ENCODE measurements at places on chromosomes 16 and 17.

DNA sequence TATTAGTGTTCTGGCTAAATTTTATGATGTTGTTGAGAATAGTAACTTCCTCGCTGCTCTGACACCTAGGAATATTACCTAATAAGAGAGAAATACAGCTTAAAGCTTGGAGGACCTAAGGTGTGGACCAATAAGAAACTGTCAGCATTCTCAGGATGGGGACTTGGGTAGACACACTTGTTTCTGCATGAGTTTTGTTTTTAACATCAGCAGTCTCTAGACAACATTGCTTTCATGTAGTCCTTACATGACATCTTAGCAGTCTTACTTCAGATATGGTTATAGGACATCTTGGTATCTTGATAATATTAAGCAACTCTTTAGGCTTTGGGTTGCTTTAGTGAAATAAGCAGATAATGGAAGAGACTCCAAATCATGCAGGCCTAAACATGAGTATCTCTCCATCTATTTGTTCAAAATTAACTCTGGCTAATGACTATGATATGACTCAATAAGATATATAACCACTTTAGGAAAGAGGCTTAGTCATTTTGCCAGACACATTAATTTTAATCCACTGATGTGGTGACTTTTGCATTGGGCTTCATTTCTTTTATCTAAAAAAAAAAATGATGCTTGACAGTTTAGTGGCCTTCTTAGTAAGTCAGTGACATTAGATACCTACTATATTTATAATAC is 84.5 kb downstream of the WNT3 start:
- no peak for DNase-seq

- DNase-seq, result no peak
Measured at GRCh38 chr16:3825103-3825502, 55.4 kb downstream of the CREBBP start.

DNA sequence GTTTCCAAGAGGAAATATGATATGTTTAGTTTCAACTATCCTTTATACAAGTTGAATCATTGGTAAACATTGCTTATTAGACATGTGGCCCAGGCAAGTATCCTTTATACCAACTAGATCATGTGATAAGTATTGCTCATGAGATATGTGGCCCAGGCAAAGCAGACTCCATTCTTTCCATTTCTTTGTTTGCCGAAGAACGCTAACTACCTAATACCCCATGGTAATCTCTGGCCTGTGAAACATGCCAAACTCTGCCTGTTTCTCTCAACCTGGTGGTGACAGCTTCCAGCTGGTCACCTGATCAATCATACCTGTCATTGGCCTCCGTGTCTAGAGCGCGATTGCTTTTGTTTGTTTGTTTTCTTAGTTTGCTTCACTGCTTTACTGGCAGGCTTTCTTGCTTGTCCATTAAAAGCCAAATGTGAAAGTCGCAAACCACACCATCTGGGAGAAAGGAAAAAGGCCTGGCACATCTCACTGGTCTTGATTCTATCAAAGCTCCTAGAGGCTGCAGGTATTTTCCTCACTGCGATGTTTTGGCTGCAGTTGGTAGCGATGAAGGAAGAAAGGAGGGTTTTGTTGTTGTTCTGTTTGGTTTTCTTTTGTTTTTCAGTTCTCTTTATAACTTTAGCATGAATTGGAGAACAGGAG is 686.2 kb downstream of the KCNJ2 start:
- DNase-seq, result no peak

DNA sequence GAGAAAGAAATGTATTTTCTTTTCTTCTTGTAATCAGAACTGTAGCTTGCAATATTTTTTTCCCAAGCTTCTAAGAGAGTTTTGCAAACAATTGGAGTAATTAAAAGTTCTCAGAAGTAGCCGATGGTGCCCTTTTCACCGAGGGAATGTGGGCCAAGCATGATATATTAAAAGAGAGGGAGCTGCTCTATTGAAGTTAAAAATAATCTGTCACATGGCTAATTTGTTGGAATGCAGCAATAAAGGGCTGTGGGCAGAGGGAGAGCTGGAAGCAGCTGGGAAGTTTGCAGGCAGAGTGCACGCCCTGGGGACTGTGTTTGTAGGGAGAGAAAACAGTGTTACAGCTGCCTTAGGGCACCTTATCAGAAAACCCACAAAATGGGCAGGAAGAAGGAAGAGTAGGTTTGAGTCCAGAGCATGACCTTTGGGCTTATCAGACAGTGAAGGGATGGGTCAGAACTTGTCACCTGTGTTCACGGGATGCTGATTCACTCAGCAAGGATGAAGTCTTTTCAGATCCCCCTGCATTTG is 18.5 kb upstream of the TERF2 start:
- DNase-seq, result no peak

DNA sequence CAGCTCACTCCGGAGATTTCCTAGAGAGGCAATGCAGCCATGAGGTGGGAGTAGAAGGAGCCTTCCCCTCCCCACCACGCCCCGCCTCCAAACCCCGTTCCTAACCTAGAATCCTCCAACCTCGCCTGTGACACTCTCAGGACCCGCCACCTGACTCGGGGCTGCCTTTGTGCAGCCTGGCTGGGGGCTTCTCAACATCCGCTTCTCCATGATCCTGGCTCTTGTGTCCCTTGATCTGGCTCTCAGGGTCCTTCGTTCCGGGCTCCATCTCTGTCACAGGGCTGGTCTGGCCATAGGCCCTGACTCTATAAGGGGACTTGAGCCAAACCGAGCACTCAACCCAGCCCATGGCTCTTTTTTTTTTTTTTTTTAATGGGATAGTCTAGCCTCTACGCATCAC is 24.3 kb downstream of the CDRT15 start:
- no peak for DNase-seq

DNA sequence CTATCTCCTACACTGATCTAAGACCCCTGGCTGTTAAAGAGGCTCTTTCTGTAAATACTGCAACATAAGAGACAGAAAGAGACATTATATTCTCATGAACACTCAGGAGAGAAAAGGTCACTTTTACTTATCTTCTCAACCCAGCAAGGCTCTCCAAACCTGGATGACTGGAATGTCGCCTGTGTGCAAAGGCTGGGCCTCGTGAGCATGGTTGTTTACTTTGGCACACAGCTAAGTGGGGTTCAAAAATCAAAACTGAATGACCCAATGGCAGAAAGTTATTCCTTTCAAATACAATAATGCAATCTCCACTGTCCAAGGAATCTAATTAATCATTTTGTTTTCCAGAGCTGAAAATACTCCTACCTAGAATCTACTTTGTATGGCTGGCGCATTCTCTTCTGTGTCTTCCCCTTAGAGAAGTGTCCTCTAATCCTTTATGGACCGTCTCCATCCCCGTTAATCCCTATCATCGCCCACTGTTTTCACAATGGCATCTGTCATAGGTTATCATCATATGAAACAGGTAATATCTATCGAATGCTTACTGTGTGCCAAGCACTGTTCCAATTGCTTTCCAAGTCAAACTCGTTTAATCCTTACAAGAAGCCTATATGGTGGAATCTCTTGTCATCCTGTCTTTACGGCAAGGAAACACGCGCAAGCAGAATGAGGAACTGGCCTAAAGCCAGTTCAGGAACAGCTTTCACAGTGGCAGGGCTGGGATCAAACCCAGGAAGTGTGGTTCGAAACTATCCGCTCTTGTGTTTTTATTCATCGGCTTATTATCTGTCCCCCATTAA is 1.3 kb downstream of the SLX4 start:
- no peak for DNase-seq

DNA sequence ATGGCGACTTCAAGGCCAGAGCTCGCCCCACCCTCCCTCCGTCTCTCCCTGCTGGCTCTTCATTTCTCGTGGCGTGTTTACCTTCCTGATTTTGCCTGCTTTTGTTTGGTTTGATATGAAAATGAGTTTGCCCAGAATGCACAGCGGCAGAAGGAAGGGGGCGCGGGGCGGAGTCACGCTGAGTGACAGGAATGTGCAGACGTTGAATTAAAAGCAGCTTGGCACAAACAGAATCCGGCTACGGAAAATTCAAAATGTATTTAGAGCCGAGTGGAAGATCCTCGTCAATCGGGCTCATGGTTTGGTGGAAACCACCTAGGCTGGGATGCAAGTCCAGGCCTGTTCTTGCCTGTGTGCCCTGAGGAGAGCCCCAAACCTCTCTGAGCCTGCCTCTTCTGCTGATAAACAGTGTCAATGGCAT is 102.7 kb downstream of the SDK2 start:
- no peak for DNase-seq

DNA sequence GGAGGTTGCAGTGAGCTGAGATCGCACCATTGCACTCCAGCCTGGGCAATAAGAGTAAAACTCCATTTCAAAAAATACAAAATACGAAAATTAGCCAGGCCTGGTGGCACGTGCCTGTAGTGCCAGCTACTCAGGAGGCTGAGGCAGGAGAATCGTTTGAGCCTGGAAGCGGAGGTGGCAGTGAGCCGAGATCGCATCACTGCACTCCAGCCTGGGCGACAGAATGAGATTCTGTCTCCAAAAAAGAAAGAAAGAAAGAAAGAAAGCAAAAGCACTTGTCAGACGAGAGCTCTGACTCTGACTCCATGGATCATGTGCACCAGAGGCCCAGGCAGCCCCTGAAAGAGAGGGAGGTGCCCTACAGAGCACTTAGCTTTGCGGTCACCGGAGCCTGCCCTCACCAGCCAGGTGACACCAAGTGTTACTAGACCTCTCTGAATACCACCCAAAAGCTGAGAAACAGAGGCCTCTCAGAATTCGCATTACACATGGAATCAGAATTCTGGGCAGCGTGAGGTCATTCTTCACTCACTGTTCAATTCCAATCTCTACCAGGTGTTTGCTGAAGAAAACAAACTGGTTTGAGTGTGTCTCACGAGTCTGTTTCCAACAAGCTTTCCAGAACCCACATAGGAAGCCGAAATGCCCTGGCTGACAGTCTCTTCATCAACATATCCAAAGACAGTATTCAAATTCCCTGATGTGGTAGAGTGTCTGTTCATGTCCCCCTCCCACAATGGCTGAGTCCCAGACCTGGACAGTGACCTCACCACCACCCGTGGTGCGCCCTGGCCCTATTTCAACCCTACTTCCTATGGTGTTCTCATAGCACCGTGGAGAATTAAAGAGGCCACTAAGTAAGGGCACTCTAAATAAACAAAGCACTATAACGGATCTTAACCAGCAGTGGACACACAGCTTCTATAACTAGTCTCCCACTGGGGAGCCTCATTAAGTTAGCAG is 1.5 kb downstream of the FLCN start:
- DNase-seq, result no peak

DNA sequence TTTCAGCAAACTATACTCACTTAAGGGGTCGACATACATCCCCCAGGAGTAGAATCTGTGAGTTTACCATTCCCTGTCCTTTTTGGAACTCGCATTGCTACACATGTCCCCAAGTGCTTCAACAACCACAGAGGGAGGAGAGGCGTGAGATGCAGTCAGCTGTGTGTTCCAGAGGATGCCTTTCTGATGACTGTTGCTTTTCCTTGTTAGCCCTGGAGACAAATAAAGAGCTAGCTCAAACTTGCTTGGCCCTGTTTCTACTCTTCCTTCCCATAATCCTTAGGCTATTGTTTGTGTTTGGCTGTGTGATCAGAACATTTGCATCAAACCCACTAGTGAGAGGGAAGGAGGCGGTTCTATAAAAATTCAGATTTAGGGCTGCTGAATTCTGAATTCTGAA is 264.0 kb downstream of the ENGASE start:
- DNase-seq, result no peak

DNA sequence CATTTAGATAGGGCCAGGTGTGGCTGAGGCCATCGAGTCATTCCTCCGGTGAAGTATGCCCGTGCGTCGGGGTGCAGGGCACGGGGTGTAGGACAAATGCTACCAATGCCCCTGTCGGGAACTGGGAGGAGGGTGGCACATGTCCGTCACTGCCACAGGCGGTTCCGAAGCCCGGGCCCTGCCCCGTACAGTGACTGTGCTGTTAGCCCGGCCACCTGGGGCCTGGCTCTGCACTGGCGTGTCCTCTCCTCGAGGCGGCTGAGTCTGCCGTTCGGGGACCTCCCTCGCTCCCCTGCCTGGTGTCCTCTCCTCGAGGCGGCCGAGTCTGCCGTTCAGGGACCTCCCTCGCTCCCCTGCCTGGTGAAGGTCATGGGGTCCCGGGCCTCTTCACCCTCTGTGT is 7.0 kb upstream of the ZFPM1 start:
- DNase-seq, result no peak

- no peak for DNase-seq
Measured at GRCh38 chr16:24539850-24540601, 660 bp downstream of the RBBP6 start.

- no peak for DNase-seq
Measured at GRCh38 chr17:20141198-20141972, 132.2 kb downstream of the SPECC1 start.

DNA sequence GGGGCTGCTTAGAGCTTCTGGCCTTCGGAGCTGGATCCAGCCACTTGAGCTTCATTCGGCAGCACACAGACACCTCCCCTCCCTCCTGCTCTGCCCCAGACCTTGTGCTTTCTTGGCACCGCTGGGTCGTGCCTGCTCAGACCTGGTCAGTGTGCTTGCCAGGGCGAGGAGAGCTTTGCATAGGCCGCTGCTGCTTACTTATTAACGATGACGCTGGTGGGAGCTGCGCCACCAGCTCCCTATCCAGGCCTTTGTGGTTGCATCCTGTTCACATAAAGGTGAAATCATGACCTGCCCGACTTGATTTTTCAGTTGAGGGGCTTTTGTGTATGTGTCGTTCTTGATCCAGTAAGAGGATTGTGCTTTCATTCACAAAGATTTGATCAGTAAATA is 101.1 kb downstream of the MSI2 start:
- DNase-seq, result no peak

DNA sequence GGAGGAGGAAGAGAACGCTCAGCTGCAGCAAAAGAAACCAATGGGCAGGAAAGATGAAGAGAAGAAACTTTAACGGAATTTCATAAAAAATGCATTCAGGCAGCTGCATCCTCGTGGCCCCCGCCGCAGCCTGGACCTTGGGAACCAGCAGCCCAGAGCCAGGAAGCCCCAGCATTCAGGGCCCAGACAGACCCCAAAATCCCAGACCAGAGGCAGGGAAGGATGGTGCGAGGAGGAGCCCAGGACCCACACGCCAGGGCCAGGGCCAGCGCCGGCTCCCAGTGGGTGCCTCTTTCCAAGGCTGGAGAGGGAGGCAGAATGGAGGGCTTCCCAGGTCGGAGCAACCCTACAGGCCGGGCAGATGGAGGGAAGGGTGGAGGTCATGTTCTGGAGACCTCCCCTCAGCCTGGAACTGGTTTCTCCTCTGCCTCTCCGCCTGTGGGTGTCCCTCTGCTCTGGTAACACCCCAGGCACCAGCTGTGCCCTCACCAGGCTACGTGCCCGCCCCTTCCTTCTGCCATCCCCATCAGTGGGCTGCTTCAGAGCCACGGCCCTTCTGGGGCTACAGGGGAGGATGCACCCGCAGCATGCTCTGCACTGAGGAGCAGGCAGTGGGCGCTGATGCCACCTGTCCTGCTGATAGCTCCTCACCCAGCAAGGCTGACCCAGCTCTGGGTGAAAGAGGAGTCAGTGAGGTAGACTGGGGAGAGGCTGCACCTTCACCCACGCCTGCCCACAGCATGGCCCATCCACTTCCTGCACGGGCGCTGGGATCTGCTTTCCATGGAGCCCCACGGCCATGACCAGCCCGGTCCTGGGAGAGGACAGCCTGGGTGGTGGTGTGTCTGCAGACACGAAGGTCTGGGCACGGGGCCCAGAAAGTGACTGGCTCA is 1.2 kb upstream of the MIF4GD start:
- DNase-seq, result no peak

GRCh38 chr17:20228410-20228809 is 219.3 kb downstream of the SPECC1 start:
- no peak for DNase-seq
